ENCODE measurements at places on chromosomes 13 and 19.

- no peak for DNase-seq
These were observed 52.5 kb downstream of the FLT3 start for GRCh38 chr13:28047757-28048388.

- DNase-seq: no peak
These were observed 4.0 kb upstream of the ZNF628 start for GRCh38 chr19:55472463-55472862.

- DNase-seq: no peak
These were observed 204 bp upstream of the PDX1 start for GRCh38 chr13:27919659-27919933.

DNA sequence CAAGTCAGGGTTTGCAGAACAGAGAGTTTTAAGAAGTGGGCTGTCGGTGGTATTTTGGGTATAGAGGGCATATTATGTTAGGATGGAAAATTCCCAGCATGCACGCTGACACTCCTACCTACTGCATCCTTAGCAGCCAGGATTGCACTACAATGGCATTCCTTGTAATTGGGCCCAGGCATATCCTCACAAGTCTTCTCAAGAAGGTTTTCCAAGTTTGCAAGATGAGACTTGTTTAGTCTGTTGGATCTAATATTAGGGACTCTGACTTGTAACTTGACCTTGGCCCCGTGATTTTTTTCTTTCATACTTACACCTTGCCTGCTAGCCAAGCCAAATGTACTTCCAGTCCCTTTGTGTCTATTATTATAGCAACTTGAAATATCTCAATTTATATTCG, 335.7 kb upstream of the HTR2A start:
- no peak for DNase-seq

DNA sequence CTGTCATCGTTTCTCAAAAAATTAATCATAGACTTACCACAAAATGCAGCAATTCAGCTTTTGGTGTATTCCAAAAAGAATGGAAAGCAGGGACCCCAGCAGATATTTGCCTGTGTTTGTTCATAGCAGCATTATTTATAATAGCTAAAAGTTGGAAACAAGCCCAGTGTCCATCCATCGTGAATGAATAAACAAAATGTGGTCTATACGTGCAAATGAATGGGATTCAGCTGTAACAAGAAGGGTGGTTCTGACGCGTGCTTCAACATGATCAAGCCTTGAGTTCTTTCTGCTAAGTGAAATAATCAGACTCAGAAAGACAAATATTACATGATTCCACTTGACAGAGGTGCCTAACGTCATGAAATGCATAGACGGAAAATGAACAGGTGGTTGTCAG, 36.4 kb downstream of the PSG11 start:
- no peak for DNase-seq

DNA sequence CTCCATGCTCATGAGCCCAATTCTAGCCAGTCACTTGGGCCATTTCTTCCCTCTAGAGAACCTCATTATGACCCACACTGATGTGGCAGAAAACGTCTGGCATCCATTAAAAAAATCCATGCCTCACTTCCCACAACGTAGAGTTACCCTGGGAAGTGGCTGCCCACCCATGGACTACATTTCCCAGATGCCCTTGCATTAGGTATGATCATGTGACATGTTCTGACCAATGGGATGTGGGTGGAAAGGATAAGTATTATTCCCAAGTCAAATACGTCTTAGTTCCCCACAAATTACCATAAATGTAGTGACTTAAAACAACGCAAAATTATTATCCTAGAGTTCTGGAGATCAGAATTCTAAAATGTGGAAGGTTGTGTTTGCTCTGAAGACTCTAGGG, 47.9 kb upstream of the ZNRF4 start:
- DNase-seq: no peak

DNA sequence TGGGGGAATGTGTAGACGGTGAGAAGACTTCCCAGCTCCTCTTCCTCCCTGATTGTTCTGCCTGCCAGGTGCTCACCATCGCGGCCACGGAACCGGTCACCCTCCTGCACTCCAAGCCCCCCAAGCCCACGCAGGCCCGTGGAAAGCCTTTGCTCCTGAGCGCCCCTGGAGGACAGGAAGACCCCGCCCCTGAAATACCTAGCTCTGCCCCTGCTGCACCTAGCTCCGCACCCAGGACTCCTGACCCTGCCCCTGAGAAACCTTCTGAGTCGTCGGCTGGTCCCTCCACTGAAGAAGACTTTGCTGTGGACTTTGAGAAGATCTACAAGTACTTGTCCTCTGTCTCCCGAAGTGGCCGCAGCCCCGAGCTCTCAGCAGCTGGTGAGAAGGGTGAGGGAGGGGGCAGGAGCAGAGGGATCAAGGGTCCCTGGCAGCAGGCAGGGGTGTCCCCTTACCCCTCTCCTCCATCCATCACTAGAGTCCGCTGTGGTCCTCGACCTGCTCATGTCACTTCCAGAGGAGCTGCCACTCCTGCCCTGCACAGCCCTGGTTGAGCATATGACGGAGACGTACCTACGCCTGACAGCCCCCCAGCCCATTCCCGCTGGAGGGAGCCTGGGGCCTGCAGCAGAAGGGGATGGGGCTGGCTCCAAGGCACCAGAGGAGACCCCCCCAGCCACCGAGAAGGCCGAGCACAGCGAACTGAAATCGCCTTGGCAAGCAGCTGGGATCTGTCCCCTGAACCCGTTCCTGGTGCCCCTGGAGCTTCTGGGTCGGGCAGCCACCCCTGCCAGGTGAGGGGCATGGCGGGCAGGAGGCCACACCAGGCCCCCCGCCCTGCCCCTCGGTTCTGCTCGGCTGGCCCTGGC, 2.1 kb downstream of the SNAPC2 start:
- no peak for DNase-seq

GRCh38 chr13:29943273-29943672, 92.9 kb upstream of the UBL3 start:
- no peak for DNase-seq

GRCh38 chr19:6227156-6227935, 52.4 kb downstream of the MLLT1 start:
- no peak for DNase-seq

- no peak for DNase-seq
These were observed 133.1 kb downstream of the TNFRSF19 start for GRCh38 chr13:23703246-23703860.

DNA sequence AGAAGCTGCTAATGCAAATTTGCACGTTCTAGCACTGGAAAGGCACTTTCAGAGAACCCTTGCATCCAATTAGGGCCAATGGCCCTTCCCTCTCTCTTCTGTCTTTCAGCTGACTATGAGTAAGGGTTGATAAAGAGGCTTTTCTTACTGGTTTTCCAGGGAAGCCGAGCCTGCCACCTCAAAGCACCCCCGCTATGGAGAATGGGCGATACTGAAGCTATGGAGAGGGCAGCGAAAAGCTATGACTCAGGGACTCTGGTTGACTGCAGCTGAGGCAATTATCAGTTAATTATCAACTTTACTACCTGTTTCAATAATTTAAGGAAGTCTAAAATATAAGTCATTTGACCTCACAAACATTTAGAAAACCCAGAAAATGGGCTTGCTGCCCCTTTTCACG, 115.8 kb downstream of the TRPC4 start:
- no peak for DNase-seq
